COR-L47 (cell line): ENCODE measurements at places on chromosomes 1 and 21.

DNA sequence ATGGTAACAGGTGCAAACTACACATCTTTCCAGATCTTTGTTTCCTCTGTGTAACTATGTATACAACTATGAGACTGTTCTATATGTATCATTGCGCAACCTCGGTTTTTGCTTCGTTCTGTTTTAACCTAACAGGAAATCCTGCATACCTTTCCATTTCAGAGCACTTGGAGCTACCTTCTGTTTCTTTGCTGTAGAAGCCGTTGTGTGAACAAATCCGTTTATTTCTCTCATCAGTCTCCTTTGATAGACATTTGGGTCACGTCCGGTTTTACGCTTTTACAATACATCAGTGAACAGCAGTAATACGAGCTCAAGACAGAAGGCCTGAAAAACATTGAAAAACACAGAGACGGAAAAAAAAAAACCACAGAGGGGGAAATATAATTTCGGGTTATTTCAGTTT lies 10.5 kb downstream of the ATP5IF1 start:
- no peak for DNase-seq

DNA sequence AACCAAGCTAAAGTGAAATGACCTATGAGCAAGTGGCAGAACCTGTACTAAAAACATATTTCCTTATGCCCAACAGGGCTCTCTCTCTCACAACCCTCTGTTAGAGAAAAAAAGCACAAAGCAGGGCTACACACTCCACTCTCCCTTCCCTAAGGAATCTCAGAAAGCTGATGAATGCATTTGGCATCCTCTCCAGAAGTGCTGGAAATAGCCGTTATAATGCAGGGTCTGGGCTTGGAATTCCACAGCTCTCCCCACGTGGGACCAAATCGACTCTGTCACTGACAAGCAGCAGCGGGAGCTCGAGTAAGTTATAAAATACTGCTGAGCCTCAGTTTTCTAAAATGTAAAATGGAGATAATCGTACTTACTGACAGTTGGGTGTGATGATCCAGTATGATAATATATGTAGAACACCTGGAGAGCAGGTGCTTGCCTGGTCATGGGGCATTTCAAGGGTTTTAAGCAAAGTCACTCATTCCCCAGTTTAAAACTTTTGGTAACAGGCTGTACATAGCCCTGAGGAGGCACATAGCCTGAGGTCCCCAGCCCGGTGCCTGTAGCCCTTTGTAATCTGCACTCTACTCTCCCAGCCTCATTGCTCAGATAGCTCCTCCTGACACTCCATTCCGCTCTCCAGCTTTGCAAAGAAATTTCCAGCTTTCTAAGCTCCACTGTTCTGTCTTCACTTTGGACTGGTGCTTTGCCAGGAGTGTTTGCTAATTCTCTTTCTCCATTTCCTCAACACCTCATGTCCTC lies 175.6 kb upstream of the DAB1 start:
- no peak for DNase-seq

DNA sequence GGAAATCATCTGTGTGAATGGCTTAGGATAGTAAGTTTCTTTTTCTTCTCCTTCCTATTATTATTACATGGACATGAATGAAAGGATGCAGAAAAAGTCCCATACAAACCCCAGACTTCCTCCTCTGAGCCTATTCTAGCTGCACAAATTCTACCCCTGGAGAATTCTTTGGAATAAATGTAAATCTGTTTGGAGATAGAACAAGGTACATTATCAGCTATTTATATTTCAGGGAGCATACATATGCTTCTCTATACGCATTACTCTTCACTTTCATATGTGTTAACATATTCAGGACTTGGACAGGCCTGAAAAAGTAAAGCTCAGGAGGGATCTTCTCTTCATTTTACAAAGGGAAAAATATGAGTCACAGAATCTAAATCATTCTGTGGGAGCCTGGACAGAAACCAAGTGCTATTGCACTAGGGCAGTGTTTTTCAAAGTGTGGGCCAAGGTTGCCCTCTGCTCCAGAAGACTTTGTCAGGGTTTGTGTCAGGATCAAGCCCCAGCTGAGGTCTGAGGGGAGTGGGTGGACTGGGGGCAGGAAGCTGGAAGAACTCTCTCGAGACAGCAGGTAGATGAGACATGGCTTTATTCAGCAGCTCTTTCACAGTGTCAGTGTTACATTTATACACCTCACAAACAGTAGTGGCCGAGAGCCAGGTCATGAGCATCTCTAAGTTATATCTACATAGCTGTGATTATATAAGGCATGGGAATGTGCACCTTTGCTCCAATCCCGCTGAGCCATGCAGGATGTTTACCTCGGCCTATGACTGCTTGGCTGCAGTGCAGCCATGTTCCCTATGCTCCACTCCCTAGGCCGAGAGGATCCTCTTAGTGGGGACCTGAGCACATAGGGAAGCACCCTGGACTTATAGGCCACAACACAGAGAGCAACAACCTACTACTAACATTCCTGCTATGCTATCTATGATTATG lies 114.3 kb downstream of the GDAP2 start:
- DNase-seq = no peak

- no peak for DNase-seq
Observed at GRCh38 chr21:46189213-46189958, 5.1 kb upstream of the SPATC1L start.

GRCh38 chr21:31416465-31416864 lies 72.4 kb upstream of the TIAM1 start:
- DNase-seq = no peak
